ENCODE measurements at places on chromosomes 11 and 22.

DNA sequence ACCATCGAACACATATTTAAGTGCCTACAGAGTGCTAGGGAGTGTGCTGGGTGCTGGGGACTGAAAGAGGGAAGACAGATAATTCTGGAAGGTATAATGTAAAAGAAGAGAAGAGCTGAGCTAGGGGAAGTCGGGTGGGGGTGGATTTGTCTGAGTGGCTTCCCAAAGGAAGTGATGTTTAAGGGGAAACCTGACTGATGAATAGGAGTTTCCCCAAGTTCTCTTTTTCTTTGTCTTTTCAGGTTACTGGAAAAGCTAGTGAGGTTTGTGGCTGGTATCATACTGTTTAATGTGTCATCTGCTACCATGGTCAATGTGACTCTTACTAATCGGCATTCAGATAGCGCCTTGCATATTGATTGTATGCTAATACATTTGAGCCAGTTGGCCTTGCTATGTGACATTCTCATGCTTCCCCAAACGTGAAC lies 151.6 kb upstream of the MTMR2 start:
- no peak for DNase-seq

- DNase-seq = no peak
Observed at GRCh38 chr22:36171941-36172340, 11.4 kb upstream of the APOL3 start.

GRCh38 chr11:5225480-5225871 lies 1.4 kb downstream of the HBB start:
- DNase-seq = no peak

DNA sequence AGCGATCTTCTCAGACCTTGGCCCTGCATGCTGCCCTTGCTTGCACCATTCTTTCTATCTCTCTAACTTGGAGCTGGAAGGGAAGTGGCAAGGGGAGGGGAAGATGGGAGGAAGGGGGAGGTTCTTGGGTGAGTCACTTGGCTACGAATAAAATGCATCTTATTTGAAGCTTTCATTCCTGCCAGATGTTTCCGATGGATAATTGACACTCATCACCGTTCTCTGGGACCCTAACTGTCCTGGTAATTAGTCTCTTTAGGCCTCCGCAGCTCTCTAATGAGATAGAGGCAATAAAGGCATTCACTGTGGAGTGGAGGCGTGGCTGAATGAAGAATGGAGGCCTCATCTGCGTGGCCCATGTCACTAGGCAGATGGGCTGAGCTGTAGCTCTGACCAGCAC lies 960.1 kb downstream of the NTM start:
- DNase-seq = no peak

- no peak for DNase-seq
Observed at GRCh38 chr11:77039491-77040400, 5.5 kb downstream of the B3GNT6 start.

- DNase-seq = no peak
Observed at GRCh38 chr11:70703141-70704064, 305.1 kb downstream of the CTTN start.

DNA sequence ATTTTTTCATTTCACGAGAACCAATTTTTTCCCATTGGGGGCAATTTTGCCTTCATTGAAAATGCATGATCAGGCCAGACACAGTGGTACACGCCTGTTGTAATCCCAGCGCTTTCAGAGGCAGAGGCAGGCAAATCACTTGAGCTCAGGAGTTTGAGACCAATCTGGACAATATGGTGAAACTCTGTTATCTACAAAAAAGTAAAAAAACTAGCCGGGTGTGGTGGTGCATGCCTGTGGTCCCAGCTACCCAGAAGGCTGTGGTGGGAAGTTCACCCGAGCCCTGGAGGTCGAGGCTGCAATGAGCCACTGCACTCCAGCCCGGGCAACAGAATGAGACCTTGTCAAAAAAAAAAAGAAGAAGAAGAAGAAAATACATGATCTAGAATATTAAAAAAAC lies 19.2 kb upstream of the UPK3A start:
- DNase-seq = no peak

Measured in activated T-cell treated with anti-CD3 and anti-CD28 coated beads for 4 hours (primary cell).